Large intestine (tissue), 12 donors: ENCODE measurements at places on chromosomes 5 and 9.

DNA sequence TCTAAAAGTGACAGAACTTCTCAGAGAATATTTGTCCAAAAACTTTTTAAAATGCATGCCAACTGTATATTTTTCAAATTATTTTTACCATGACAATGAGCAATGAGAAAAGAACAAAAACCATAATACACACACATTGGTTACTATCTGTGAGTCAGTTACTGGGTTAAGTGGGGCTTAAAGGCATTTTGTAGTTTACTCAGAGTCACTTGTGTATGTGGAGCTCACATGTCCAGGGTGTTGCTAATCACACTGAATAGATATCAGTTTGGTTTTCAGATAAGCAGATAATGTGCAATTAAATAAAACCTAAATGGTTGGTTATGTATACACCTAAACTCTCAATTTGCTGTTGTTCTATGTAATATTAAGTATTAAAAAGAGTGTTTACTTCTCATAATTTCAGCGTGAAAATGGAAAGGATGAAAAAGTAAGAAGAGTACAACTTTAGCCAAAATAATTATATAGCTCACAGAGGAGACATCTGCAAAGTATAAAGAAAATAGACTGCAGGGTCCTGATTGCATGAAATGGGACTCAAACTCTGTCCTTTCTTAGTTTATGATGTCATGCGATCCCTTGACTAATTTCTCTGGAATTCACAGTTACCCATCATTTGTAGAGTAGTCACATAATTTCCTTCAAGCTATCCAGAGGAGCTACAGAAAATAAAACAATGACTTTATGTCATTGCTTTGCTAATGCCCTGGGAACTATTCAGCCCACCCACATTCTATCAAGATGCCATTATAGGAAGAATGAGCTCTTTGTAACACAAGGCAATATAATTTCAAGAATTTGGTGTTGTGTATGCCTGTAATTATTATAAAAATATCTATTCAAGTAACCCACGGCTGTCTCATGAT, 388.0 kb upstream of the ZNF608 start:
- no peak overlapping the region for H3K27ac ChIP-seq
- no peaks in the 10 kb centered on the region for H3K27me3 ChIP-seq
- DNase-seq: no peak
- no peaks in the 10 kb centered on the region for H3K36me3 ChIP-seq
- no peaks in the 10 kb centered on the region for H3K4me1 ChIP-seq
- H3K4me3 ChIP-seq: no peak overlapping the region

- H3K27ac ChIP-seq: no peak overlapping the region
- no peaks in the 10 kb centered on the region for H3K4me1 ChIP-seq
- no peaks in the 10 kb centered on the region for H3K36me3 ChIP-seq
- no peaks in the 10 kb centered on the region for H3K27me3 ChIP-seq
- no peak for DNase-seq
- no peak overlapping the region for H3K4me3 ChIP-seq
These were observed 435.3 kb downstream of the NR2F1-AS1 start for GRCh38 chr5:93145767-93146166.

GRCh38 chr5:96431376-96432187, 1.5 kb downstream of the PCSK1 start:
- H3K27me3 ChIP-seq: peaks cover 45% of the 10 kb centered on the region
- H3K4me3 ChIP-seq: no peak overlapping the region
- H3K36me3 ChIP-seq: no peaks in the 10 kb centered on the region
- no peaks in the 10 kb centered on the region for H3K4me1 ChIP-seq
- no peak overlapping the region for H3K27ac ChIP-seq
- no peak for DNase-seq

DNA sequence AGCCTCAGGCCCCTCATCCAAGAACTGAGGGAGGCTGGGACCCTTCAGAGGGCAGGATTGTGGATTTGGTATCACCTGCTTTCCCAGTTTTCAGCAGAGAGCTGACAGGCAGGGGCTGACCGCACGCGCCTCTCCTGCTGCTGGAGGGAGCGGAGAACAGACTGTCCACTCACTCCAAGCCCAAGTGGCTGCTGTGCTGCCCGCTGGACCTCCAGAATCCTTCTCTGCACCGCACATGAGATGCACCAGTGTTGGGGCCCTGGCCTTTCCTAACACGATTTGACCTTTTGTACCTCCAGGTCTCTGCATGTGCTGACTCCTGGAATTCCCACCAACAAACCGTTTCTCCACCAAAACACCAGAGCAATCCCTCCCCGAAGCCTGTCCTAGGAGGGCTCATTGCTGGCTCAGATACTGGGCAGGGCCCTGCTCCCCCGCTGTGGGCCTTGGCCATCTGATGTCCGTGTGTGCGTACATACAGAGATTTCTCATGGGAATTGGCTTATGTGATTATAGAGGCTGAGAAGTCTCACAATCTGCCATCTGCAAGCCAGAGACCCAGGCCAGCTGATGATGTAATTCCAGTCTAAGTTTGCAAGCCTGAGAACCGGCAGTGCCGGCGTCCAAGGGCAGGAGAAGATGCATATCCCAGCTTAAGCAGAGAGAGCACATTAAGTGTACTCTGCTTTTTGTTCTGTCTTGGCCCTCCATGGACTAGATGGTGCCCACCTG, 141.7 kb downstream of the GADD45G start:
- DNase-seq: no peak
- no peak overlapping the region for H3K27ac ChIP-seq
- no peak overlapping the region for H3K4me3 ChIP-seq

GRCh38 chr5:143258559-143259253, 144.8 kb downstream of the NR3C1 start:
- no peak for DNase-seq
- no peaks in the 10 kb centered on the region for H3K27me3 ChIP-seq
- H3K27ac ChIP-seq: no peak overlapping the region
- H3K4me1 ChIP-seq: no peaks in the 10 kb centered on the region

GRCh38 chr5:40367255-40367654, 312.5 kb upstream of the PTGER4 start:
- no peak overlapping the region for H3K27ac ChIP-seq
- no peaks in the 10 kb centered on the region for H3K27me3 ChIP-seq
- H3K36me3 ChIP-seq: no peaks in the 10 kb centered on the region
- no peak overlapping the region for H3K4me3 ChIP-seq
- DNase-seq: no peak

- H3K36me3 ChIP-seq: no peaks in the 10 kb centered on the region
- H3K27me3 ChIP-seq: no peaks in the 10 kb centered on the region
- no peak for DNase-seq
- H3K4me1 ChIP-seq: no peaks in the 10 kb centered on the region
These were observed 232.3 kb upstream of the TBCA start for GRCh38 chr5:78008356-78008967.
